Cardiac atrium fibroblast (primary cell): ENCODE measurements at places on chromosomes 6 and 20. TPM values are rescaled to one million over a fixed set of nuclear protein-coding genes. Genes with fewer than 3 reads are reported as not detected.

Gene SLC22A7
- not detected in 2 replicates for total RNA-seq

Gene HUS1B
- total RNA-seq = not detected in 2 replicates

Gene PREX1
- 6.9 and 9.9 TPM in 2 replicates for total RNA-seq

Gene EYA2
- total RNA-seq = 3.6 and 4.2 TPM in 2 replicates

Gene DEF6
- 1.1 TPM in 1 of 2 replicates, not detected in the other for total RNA-seq

Gene RTF2
- 64.6 and 66.1 TPM in 2 replicates for total RNA-seq

Gene IYD
- total RNA-seq = not detected in 2 replicates

Gene PRPH2
- total RNA-seq = 0.97 and 1.3 TPM in 2 replicates

Gene SPTLC3
- 0.54 and 0.97 TPM in 2 replicates for total RNA-seq

Gene BCAS4
- total RNA-seq = 5.8 and 12.5 TPM in 2 replicates

Gene PIGU
- total RNA-seq = 16.2 and 20.9 TPM in 2 replicates

Gene RAET1L
- total RNA-seq = not detected in 2 replicates

Gene PSORS1C1
- 0.16 and 1.1 TPM in 2 replicates for total RNA-seq

Gene TTK
- total RNA-seq = 2.9 and 11.2 TPM in 2 replicates
